Neural progenitor cell (in vitro differentiated cells): ENCODE measurements at places on chromosomes 16 and 17.

- peaks cover 14% of the 10 kb centered on the region for H3K27me3 ChIP-seq
- no peaks in the 10 kb centered on the region for H3K4me1 ChIP-seq
- no peak overlapping the region for H3K4me3 ChIP-seq
- no peak for DNase-seq
Measured at GRCh38 chr16:67283826-67284555, 4.7 kb downstream of the PLEKHG4 start.

GRCh38 chr16:64416216-64417005, 705.5 kb downstream of the CDH11 start:
- H3K36me3 ChIP-seq = no peaks in the 10 kb centered on the region
- H3K27ac ChIP-seq = no peak overlapping the region

DNA sequence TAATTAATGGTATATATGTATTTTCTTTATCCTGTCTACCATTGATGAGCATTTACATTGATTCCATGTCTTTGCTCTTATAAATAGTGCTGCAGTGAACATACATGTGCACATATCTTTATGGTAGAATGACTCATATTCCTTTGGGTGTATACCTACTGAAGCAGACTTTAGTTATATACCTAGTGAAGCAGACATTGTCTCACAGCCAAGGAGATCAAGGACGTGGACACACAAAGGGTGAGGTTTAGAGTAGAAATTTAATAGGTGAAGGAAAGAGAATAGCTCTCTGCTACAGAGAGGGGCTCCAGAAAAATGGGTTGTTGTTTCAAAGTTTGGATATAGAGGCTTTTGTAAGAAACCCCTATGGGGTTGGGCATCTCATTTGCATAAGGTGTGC, 700.3 kb downstream of the CDH11 start:
- H3K27me3 ChIP-seq = no peaks in the 10 kb centered on the region
- H3K4me3 ChIP-seq = no peak overlapping the region
- no peaks in the 10 kb centered on the region for H3K36me3 ChIP-seq
- H3K27ac ChIP-seq = no peak overlapping the region
- no peaks in the 10 kb centered on the region for H3K4me1 ChIP-seq

GRCh38 chr16:67560827-67561342, 1.4 kb upstream of the CTCF start:
- no peaks in the 10 kb centered on the region for H3K36me3 ChIP-seq
- peaks cover 13% of the 10 kb centered on the region for H3K4me1 ChIP-seq
- peak overlapping the region; percentile 82 for H3K4me3 ChIP-seq
- no peak for DNase-seq
- H3K27me3 ChIP-seq = no peaks in the 10 kb centered on the region
- no peak overlapping the region for H3K27ac ChIP-seq

DNA sequence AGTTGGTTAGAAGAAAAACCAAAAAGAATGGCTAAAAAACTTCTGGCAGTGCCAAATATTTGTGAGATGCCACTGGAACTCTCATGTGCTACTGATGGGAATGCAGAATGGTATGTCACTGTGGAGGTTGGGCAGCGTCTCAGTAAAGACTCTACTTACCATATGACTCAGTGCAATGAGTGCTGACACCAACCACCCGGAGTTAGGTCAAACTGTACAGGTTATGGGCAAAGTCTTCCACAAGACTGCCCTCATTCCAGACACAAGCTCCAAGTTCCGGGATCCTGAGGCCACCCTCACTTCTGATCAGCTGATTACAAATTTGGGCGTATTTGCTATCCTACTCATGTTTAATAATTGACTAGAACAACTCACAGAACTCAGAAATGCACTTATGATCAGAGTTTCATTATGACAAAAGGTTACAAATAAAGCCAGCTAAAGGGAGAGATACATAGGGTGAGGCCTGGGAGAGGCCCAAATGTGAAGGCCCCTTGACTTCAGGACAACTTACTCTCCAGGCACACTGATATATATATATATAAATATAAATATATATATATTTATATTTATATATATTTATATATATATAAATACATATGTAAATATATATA, 114.9 kb downstream of the TRIM37 start:
- H3K4me1 ChIP-seq = peaks cover 19% of the 10 kb centered on the region
- H3K4me3 ChIP-seq = no peak overlapping the region
- H3K27me3 ChIP-seq = no peaks in the 10 kb centered on the region
- H3K36me3 ChIP-seq = no peaks in the 10 kb centered on the region
- no peak for DNase-seq

- no peaks in the 10 kb centered on the region for H3K36me3 ChIP-seq
- no peaks in the 10 kb centered on the region for H3K27me3 ChIP-seq
- H3K4me3 ChIP-seq = no peak overlapping the region
- peaks cover 5% of the 10 kb centered on the region for H3K4me1 ChIP-seq
Measured at GRCh38 chr16:76577003-76577402, 299.8 kb downstream of the CNTNAP4 start.

DNA sequence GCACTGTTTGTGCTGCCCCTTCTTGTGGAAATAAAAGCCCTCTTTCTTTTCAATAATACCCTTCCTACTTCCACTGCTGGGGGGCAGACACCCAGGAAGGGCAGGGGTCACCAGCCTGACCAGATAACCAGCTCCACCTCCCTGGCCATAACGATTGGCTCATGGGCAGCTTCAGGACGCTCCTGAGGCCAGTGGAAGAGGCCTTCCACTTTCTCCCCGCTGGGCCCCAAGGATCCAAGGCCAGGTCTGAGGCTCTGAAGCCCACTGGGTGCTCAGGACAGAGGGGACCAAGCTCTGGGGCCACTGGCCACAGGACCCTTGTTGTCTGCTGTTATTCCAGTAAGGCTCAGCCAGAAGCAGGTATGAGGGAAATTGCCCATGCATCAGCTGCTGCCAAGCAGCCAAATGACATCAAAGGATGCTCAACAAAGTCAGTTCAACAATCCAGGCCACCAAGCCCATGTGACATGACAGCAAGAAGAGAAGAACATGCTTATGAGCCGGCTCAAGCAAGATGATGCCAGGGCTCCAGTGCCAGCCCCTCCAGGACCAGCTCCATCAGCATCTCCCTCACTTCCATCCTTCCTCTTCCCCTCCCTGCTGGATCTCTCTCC, 238.8 kb downstream of the ZNF423 start:
- H3K36me3 ChIP-seq = no peaks in the 10 kb centered on the region
- H3K27me3 ChIP-seq = no peaks in the 10 kb centered on the region
- no peak for DNase-seq
- no peak overlapping the region for H3K27ac ChIP-seq

DNA sequence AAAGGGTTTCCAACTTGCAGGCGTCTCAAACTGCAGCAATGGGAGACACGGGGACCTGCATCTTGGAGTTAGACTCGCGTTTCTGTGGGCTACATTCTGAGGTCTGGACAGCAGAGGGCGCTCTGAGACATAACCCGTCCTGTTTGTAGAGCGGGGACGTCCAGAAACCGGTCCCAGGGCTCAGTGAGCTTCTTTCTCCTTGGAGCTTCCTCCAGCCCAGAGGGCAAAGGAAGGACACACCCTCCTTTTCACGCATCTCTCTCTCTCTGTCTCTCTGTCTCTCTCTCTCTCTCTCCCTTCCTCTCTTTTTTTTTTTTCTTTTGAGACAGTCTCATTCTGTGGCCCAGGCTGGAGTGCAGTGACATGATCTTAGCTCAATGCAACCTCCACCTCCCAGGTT, 19.8 kb downstream of the COX4I1 start:
- DNase-seq = peak; percentile 91
- no peaks in the 10 kb centered on the region for H3K4me1 ChIP-seq
- no peak overlapping the region for H3K4me3 ChIP-seq
- H3K36me3 ChIP-seq = no peaks in the 10 kb centered on the region

DNA sequence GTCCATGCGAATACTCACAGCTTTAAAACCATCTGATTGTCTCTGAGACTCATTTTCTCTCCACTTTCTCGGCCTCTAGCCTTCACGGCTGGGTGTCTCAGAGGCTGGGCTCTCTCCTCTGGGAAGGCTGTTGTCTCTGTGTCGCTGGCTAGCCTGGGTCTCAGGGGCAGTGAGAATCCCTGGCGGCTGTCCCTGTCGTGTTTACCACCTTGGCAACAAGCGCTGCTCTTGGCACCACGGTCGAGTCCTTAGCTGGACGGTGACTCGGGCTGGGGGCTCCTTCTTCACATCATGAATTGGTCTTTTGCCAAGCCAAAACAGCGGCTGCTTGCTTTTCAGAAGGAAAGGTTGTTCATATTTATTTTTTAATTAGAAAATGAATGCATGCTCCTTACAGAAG, 81.1 kb downstream of the MSI2 start:
- H3K27ac ChIP-seq = peak overlapping the region; percentile 82
- H3K4me3 ChIP-seq = no peak overlapping the region
- H3K4me1 ChIP-seq = peaks cover 62% of the 10 kb centered on the region

GRCh38 chr17:39667945-39668924, at the start of gene PNMT:
TSS of gene PNMT (plus strand) at chr17:39668453. CDS start at chr17:39668476, 23 bp downstream.
- H3K27me3 ChIP-seq = peaks cover 68% of the 10 kb centered on the region
- peak; percentile 92 for DNase-seq
- H3K36me3 ChIP-seq = no peaks in the 10 kb centered on the region
- H3K4me3 ChIP-seq = peak within 1 kb of the TSS; percentile 53

GRCh38 chr17:66491213-66491612, 188.8 kb downstream of the PRKCA start:
- DNase-seq = no peak
- H3K4me3 ChIP-seq = no peak overlapping the region
- no peak overlapping the region for H3K27ac ChIP-seq
- no peaks in the 10 kb centered on the region for H3K36me3 ChIP-seq

DNA sequence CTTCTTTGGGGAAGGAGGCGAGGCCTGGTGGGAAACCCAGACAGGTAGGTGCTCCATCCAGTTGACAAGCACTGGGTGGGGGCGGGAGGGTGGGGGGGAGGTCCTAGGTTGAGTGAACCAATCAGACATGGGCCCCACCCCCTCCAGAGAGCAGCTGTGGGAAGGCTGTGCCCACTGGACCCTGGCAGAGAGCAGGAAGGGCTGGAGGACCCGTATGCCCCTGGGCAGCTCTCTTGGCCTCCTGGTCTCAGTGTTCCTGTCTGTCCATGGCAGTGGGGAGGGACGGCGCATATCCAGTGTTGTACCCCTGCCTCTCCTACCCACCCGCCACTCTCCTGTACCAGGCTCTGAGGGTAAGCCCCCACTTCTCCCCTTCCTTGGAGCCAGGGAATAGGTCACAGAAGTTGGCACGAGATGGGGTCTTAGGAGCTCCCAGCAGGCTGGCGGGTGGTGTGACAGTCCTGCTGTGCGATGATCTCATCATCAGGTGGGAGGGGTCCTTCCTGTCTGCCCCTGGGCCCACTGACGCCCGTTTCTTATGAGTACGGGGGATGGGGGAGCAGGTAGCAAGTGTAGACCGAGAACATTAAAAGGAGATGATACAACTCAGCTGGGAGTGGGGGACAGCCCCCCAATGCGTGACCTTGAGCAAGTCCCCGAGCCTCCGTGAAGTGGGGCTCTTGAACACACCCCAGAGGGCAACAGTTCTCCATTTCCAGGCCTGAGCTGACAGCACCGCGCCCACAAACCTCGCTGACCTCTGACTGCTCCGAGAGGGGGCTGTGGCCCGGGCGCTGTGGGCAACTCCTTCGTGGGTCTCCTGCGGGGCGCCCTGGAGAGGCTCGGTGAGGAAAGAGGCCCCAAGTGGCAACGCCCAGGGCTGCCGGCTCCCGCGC, 1.2 kb upstream of the ZFPM1 start:
- H3K27me3 ChIP-seq = peaks cover 70% of the 10 kb centered on the region
- H3K27ac ChIP-seq = no peak overlapping the region
- DNase-seq = no peak
- no peak overlapping the region for H3K4me3 ChIP-seq
- peaks cover 16% of the 10 kb centered on the region for H3K4me1 ChIP-seq
- no peaks in the 10 kb centered on the region for H3K36me3 ChIP-seq

- H3K4me1 ChIP-seq = peaks cover 34% of the 10 kb centered on the region
- H3K27ac ChIP-seq = no peak overlapping the region
- no peak overlapping the region for H3K4me3 ChIP-seq
- no peaks in the 10 kb centered on the region for H3K36me3 ChIP-seq
Measured at GRCh38 chr16:4318967-4319366, 3.1 kb downstream of the GLIS2 start.

DNA sequence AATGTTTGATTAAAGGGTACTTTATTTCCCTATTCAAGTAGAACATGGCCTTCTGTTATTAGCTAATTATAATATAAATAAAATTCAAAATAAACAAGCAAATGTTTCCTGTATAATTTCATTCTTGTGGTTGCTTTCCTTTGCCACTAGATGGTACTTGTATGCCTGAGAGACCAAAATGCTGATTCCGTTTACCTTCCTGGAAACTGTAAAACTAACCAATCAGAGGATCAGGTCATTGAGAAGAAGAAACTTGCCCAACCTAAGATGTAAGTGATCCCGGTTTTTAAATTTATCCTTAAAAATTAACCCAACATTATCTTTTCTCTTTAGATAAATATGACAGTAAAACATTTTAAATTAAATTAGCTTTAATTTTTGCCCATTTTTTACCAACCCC, 8.1 kb upstream of the ABCA5 start:
- no peak overlapping the region for H3K27ac ChIP-seq
- H3K4me1 ChIP-seq = no peaks in the 10 kb centered on the region
- no peak overlapping the region for H3K4me3 ChIP-seq
- no peak for DNase-seq

- H3K4me1 ChIP-seq = peaks cover 13% of the 10 kb centered on the region
- peaks cover 3% of the 10 kb centered on the region for H3K27me3 ChIP-seq
- no peaks in the 10 kb centered on the region for H3K36me3 ChIP-seq
- no peak for DNase-seq
- H3K4me3 ChIP-seq = no peak overlapping the region
Measured at GRCh38 chr17:78122216-78122930, 6.2 kb downstream of the TMC6 start.

GRCh38 chr16:19578378-19578971, 23.0 kb downstream of the VPS35L start:
- no peak overlapping the region for H3K4me3 ChIP-seq
- DNase-seq = peak; percentile 32
- peaks cover 12% of the 10 kb centered on the region for H3K36me3 ChIP-seq
- peak overlapping the region; percentile 10 for H3K27ac ChIP-seq

- H3K4me3 ChIP-seq = no peak overlapping the region
- no peaks in the 10 kb centered on the region for H3K4me1 ChIP-seq
- H3K27me3 ChIP-seq = peaks cover 36% of the 10 kb centered on the region
- no peaks in the 10 kb centered on the region for H3K36me3 ChIP-seq
- H3K27ac ChIP-seq = no peak overlapping the region
- DNase-seq = no peak
Measured at GRCh38 chr17:36459601-36460000, 26.9 kb upstream of the ZNHIT3 start.

GRCh38 chr17:385178-385835, 32.7 kb upstream of the RPH3AL start:
- H3K4me1 ChIP-seq = peaks cover 46% of the 10 kb centered on the region
- peak; percentile 81 for DNase-seq
- H3K4me3 ChIP-seq = peak overlapping the region; percentile 52
- no peak overlapping the region for H3K27ac ChIP-seq
- peaks cover 34% of the 10 kb centered on the region for H3K27me3 ChIP-seq

- peaks cover 9% of the 10 kb centered on the region for H3K4me1 ChIP-seq
- H3K27ac ChIP-seq = no peak within 1 kb of the TSS
- DNase-seq = peak; percentile 95
- no peaks in the 10 kb centered on the region for H3K36me3 ChIP-seq
- H3K4me3 ChIP-seq = peak within 1 kb of the TSS; percentile 57
Measured at GRCh38 chr17:7929158-7930023, at the start of gene KCNAB3. TSS of gene KCNAB3 (minus strand) at chr17:7929856. CDS start at chr17:7929435, 421 bp downstream.
